NCI-H1436 treated with DMSO at 0.1 percent for 48 hours (cell line): ENCODE measurements at places on chromosomes 1 and 21.

GRCh38 chr1:241422470-241422869 is 65.5 kb upstream of the RGS7 start:
- no peak for DNase-seq

DNA sequence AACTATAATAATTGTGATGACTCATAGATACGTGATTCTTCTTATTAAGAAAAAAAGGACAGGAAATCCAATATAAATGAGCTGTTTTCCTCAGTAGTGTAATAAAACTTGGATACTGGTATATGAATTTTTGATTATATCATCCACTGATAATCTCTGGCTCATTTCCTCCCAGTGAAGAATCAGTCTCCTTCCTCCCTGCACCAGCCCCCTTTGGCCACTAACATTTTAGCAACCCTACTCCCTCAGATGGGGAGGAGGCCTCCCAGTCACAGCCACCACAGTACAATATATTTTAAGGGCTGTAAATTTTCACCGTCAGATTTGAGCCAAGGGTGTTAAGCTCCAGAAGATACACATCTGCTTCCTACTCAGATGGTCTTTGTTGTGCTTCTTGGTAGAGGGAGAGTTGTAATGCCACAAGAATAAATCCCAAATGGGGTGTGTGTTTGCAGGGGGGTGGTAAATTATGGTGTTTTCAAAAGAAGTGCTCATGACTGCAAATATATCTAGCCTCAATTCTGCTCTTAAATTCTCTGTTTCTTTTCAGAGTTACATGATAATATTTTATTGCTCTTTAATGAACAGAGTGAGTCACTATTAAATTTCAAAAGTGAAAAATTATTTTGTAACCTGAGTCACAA is 153.5 kb downstream of the HLX start:
- DNase-seq, result no peak

GRCh38 chr1:247360991-247361731 is 29.5 kb upstream of the ZNF496 start:
- DNase-seq, result no peak

DNA sequence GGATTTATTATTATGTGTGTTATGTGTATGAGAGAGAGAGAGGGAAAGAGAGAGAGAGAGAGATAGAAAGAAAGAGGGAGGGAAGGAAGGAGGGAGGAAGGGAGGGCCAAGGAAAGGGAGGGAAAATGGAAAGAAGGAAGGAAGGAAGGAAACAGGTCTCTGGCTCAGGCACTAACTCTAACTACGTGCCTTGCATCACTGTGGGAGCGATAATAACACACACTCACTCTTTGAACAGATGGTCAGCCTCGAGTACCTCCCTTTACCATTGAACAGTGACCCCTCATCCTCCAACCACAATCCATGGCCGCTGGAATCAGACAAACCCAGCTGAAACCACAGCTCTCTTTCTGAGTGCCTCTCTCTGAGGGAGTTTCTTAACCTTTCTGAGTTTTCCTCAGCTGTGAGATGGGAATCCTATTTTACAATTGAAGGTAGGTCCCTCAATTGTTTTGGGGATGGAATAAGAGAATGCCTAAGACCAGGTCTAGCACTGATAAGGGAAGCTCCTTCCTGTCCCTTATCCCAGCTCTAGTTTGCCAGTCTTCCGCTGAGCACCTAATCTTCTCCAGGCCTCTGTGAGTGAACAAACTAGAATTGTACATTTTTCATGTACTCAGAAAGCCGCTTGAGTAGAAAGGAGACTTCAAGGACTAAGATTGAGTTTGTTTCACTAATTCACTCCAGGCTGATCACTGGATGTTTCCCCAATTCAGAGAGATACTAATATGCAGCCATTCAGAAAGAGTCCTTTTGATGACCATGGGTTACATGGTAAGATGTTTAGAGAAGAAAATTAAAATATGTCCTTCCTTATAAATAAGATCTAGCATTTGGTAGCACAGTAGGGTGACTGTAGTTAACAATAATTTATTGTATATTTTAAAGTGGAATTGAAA is 62.8 kb downstream of the IRF2BP2 start:
- no peak for DNase-seq

GRCh38 chr1:204751480-204751879 is 65.9 kb upstream of the LRRN2 start:
- DNase-seq, result no peak

DNA sequence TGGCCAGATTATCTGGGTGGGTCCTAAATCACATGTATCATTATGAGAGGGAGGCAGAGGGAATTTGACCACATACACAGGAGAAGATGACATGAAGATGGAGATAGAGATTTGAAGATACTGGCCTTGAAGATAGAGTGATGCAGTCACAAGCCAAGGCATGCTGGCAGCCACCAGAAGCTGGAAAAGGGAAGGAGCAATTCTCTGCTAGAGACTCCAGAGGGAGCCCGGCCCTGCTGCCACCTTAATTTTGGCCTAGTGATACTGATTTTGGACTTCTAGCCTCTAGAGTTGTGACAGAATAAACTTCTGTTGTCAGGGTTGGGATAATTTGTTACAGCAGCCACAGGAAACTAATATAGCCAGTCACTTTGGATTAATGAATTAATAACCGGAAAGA is 2.2 kb upstream of the PRDM2 start:
- DNase-seq, result no peak

- no peak for DNase-seq
Measured at GRCh38 chr1:47031585-47031984, 8.1 kb downstream of the CYP4X1 start.

GRCh38 chr1:55717111-55717510 is 501.9 kb upstream of the USP24 start:
- no peak for DNase-seq

GRCh38 chr1:154405747-154406571 is 816 bp downstream of the IL6R start:
- no peak for DNase-seq

- no peak for DNase-seq
Measured at GRCh38 chr1:145927916-145928643, 796 bp upstream of the RBM8A start.

DNA sequence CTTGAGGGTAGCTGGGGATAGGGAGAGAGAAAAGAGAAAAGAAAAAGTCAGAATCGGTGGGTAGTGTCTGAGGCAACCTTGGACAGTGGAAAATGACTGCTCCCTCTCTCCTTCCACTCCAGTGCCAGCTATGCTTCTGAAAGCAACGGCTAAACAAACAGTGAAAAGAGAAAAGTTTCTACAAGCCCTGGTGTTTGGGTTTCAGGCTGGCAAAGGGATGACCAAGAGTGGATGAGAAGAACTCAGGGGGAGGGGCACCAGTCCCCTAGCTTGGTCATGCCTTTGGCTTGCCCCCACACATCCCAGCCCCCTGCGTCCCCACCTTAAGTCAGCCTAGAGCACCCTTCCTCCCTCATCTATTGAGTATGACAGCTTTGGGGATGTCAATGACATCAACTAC is 8.6 kb downstream of the IL22RA1 start:
- no peak for DNase-seq

GRCh38 chr1:151756291-151756690 is 7.0 kb downstream of the MRPL9 start:
- DNase-seq, result no peak

DNA sequence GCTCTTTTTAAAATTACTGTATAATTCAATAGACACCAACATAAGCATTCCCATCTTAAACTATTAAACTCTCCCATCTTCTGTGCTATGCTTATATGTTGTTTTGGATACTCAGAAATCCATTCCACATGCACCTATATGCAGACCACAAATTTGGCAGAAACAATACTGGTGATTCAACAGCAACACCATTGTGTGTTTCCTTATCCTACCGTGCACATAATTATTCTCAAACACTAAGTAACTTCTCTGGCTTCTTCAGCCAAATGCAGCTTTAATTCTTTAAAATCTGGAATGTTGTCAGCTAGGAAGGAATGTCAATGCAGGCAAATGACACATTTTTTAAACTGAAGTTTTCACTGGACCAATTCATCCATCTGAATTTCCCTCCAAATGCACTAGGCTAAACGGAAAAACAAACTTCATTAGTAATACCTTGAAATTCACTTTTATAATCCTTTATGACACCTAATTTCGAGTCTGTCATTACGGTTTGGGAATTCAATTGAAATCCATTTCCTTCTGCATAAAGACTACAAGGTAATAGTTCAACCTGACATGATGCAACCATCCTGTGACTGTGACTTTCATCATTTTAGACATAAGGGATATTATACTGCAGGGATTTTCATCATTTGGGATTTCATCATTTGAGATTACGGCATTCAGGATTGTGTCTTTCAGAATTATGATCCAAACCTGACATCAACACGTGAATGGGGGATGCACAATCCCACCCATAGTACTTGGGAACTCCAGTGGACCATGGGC is 308.5 kb downstream of the LTN1 start:
- DNase-seq, result no peak

GRCh38 chr21:38851101-38851500 is 45.4 kb downstream of the ETS2 start:
- DNase-seq, result no peak

GRCh38 chr1:28175955-28176485 is 470 bp downstream of the PTAFR start:
- no peak for DNase-seq

DNA sequence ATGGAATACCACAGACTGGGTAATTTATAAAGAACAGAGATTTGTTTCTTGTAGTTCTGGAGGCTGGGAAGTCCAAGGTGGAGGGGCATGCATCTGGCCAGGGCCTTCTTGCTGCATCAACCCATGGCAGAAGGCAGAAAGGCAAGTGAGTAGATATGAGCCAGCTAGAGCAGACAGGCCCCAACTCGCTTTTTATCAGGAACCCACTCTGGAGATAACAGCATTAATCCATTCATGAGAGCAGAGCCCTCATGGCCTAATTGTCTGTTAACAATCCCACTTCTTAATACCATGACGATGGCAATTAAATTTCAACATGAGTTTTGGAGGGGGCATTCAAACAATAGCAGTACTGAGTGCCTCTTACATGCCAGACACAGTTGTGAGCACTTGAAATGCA is 87.2 kb upstream of the SOX13 start:
- DNase-seq, result no peak

GRCh38 chr1:3868464-3869006 is 11.3 kb downstream of the DFFB start:
- no peak for DNase-seq

GRCh38 chr1:63648689-63649088 is 55.5 kb downstream of the PGM1 start:
- DNase-seq, result no peak

GRCh38 chr1:16112596-16113555 is 39.4 kb upstream of the FAM131C start:
- DNase-seq, result no peak
